ENCODE measurements at places on chromosomes 1 and 21.
A peak's percentile ranks its signal among the peaks of the same experiment; 100 is the strongest.

GRCh38 chr21:43731891-43732711 lies 13.2 kb downstream of the PDXK start:
- peak; percentile 86 for DNase-seq

- no peak for DNase-seq
These were observed 61.0 kb downstream of the IER5 start for GRCh38 chr1:181149326-181150125.

DNA sequence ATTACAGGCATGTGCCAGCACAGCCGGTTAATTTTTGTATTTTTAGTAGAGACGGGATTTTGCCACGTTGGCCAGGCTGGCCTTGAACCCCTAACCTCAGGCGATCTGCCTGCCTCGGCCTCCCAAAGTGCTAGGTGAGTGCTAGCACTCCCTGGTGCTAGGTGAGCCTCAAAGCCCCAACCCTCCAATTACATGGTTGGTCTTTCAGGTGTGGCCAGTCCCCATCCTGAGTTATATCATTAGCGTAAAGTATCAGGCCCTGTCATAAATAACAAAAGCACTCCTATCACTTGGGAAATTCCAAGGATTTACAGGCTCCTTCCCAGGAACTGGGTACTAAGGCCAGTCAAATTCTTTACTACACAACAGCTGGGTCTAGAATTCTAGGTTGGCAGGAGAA lies 138.0 kb downstream of the PIK3R3 start:
- no peak for DNase-seq

DNA sequence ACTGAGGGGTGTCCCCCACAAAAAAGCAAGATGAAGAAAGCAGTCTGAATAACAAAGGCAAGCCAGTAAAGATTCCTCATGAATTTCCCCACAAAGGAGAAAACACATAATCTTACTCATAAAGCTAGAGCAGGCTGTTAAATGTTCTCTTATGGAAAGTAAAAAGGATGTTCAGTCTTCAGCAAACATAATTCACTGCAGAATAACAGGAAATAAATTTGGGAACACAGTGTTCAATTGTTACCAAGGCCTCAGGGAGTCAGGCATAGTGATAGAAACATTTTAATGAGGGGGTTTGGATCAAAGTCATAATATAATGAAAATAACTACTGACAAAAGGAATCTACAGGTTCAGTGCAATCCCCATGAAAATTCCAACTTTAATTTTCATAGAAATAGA lies 297.6 kb downstream of the DPYD start:
- no peak for DNase-seq

GRCh38 chr1:179612361-179612760 lies 20.7 kb downstream of the TDRD5 start:
- DNase-seq: no peak
